ENCODE measurements at places on chromosomes 2 and 18.
A peak's percentile ranks its signal among the peaks of the same experiment; 100 is the strongest.

- DNase-seq: peak; percentile 85
Observed at GRCh38 chr18:77108001-77108692, 24.4 kb downstream of the MBP start.

- DNase-seq: peak; percentile 56
Observed at GRCh38 chr2:127479219-127479825, 47.0 kb downstream of the IWS1 start.

DNA sequence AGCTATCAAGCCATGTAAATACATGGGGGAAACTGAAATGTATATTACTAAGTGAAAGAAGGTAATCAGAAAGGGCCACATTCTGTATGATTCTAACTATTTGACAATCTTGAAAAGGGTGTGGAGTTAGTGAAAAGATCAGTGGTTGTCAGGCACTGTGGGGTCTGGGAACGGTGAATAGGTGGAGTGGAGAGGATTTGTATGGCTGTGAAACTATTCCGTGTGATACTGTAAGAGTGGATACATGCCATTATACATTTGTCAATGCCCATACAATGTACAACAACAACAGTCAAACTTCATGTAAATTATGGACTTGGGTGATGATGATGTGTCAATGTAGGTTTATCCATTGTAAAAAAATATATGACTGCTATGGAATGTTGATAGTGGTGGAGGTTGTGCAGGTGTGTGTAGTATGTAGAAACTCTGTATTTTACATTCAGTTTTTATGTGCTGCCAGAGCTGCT lies 1116.2 kb downstream of the SUCLG1 start:
- no peak for DNase-seq

DNA sequence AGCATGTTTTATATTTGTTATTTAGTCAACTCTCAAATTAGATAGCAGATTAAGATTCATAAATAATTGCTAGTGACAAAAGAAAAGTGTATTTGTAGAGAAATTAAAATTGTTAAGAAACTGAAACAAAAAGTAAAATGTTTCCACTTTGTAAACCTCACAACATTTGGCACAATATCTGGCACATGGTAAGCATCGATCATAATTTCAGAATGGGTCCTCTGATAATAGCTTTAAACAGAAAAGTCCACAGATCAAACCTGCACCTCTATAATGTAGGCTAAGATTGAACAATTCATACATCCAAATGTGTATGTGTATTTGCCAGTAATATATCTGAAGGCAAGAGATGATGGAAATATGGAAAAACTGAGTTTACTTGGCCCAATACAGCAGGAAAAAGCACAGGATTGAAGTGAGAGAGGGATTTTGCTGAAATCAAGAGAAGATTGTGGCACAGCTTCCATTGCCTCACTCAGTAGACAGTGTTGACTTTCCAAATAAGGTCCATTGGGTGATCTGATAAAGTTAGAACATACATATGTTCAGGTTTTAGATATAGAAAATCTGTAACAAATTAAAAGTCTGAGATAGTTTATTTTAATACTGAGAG lies 39.4 kb downstream of the COBLL1 start:
- DNase-seq: no peak

DNA sequence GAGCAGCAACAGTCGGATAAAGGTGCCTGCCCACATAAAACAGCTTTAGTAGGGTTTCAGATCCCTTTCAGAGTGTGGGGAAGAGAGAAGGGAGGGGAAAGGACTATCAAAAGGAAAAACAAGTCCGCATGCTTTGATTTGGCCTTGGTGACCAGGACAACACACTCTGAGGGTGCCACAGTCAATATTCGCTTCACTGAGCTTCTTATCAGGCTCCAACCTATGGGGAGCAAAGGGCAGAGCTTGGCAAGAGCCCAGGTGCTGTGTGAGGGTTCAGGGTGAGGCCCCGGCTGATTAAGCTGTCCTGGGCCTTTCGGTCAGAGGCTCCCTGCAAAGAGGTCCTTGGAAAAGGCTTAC lies 237.4 kb upstream of the SMAD2 start:
- DNase-seq: no peak

DNA sequence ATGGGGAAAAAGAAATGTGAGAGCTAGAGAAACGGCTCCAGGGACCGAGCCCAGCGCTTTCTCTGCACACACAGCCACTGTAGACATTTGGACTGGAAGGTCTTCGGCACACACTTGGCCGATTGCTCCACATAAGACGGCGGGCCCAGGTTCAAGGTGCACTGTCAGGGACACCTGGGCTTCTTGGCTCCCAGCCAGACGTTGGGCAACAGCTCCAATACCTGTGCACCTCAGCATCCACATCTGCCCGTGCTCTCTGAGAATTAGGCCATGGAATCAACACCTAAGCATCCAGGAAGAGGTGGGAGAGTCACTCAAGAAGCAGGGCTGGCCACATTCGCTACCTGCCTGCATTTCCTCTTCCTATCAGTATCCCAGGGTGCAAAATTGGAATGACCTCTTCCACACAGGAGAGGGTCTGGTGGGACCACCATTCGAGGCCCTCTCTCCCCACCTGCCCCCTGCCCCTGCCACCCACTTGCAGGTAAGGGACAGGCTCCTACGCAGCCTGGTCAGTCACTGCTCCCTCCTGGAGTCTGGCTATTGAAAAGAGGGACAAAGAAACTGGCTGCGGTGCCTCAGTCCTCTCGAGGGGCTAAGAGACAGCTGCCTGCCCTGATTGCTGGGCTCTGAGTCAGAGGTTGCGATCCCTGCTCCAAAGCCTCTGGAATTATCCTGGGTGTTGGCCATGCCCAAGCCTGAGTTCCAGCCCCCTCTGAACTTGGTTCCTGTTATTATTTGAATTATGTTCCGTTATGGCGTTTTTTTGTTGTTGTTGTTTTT lies 40.1 kb upstream of the TAF1B start:
- no peak for DNase-seq

DNA sequence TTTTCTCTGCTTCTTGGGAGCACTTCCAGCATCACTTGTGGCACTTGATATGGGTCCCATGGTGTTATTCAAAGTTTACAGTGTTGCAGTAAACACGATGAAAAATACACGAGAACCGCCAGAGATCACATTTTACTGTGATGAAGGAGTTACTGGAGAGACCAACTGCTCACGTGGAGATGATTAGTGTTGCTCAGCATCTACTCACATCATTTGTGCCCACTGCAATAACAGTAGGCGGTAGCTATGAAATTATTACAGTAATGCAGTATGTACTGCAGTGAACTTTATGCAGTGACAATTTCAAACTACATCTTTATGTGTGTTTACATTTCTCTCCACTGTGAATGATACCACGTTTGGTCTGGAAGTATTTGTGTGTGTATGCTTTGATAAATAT lies 93.5 kb downstream of the SLC4A3 start:
- DNase-seq: no peak

DNA sequence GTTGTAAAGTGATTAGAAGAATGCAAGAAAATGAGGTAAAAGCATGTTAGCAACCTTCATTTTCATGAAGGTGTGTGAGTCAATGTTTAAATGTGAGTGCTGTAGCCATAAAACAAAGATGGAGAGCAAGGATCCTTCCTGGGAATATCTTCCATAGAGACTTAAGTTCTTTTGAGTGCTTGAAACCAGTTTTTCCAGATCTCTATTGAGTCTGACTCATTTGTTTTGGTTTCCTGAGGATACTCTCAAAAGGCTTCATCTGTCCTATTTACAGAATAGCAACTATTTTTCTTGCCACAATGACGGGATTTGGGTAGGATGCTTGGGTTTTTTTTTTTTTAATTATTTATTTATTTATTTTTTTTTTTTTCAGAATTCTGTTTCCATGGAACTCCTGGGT lies 45.9 kb upstream of the ASB1 start:
- no peak for DNase-seq

- DNase-seq: peak; percentile 56
Observed at GRCh38 chr2:31239593-31240177, 5.7 kb downstream of the EHD3 start.

- peak; percentile 59 for DNase-seq
Observed at GRCh38 chr2:189014449-189015138, 40.4 kb downstream of the COL3A1 start.

DNA sequence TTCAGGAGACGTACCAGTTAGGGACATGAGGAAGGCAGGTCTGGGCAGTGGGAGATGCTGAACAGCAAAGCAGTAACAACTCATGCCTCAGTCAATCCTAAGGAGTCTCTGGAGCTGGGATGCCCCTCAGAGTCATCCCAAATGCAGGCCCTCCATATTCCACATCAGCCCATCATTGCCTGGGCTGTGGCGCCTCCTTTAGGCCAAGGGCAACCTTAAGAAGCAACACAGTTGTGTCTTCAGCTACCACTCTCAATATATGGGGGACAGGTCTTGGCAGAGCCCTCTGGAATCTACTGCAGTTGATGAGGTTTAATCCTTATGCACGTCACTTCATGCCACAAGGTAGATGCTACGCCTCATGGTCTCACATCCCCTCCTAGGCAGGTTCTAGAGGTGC lies 682.0 kb upstream of the RAB6C start:
- no peak for DNase-seq

GRCh38 chr2:128270672-128271596 lies 47.7 kb downstream of the HS6ST1 start:
- no peak for DNase-seq

GRCh38 chr2:65834771-65835475 lies 402.5 kb upstream of the SPRED2 start:
- DNase-seq: no peak

- DNase-seq: peak; percentile 30
Observed at GRCh38 chr2:168500516-168500915, 44.4 kb downstream of the CERS6 start.

DNA sequence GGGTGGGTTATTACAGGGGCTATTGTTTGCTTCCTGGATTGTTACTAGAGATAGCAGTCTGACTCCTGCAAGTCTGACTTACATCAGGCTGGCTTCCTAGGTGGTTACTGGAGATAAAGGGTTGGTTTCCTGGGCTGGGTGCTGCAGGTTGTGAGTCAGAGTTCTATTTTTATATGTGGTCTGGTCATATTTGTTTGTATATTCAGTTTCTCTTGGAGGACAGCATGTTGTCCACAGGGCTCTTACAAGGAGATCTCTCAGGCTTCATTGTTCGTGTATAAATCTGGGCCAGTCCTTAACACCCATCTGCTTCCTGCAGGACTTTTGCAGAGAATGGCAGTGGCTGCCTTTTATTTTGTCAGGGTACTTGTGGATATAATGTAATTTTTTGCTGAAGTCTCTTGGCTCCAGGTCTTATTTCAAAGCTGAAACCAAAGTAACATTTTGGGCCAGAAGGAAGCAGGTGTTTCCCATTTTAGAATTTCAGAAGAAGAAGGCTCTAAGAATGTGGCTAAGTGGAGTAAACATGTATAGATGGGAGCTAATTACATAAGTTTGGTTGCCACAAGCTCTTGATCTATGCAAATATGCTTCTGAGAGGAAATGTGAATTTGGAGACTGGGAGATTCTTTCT lies 65.9 kb upstream of the SLC16A14 start:
- peak; percentile 4 for DNase-seq

GRCh38 chr2:212052412-212053159 lies 486.0 kb downstream of the ERBB4 start:
- peak; percentile 42 for DNase-seq

DNA sequence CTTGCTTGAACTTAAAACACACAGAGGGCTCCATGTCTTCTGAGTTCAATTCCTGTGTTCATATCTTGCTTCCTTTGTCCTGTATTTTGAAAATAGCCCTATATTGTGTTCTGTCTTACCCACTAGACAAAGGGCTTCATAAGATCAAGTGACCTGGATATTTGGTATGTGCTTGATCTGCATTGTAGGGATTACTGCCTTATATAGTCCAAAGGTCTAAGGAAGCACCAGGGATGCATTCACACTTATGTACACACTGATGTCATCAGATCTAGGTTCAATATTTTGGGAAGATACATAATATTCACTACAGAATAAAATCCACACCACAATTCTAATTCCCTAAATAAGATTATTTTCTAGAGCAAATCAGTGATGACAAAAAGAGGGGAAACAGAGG lies 278.0 kb upstream of the KYNU start:
- DNase-seq: no peak

All from fibroblast of skin of abdomen (primary cell).